AG04449 (cell line): ENCODE measurements at places on chromosomes 7 and 10.

GRCh38 chr7:158782761-158783401 is 46.4 kb downstream of the ESYT2 start:
- no peak for DNase-seq

DNA sequence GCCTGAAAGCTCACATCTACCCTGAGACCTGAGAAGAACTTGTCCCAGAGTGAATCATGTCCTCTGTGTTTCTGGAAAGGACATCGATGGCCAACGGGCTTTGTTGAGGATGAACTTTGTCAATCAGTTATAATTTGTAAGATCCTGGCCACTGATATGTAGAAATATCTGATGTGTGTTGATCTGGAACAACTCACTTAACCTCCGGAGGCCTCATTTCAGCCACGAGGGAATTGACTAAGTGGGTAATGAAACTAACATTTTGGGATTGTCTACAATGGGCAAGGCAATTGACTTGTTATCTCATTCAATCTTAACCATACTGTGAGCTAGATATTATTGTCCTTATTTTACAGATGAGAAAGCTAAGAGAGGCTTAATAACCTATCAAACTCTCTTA is 468.1 kb upstream of the NRP1 start:
- DNase-seq, result no peak

GRCh38 chr10:27759483-27760272 is 14.1 kb upstream of the MKX start:
- no peak for DNase-seq

- DNase-seq, result no peak
These were observed 3.5 kb downstream of the MDFIC start for GRCh38 chr7:114925434-114925833.

DNA sequence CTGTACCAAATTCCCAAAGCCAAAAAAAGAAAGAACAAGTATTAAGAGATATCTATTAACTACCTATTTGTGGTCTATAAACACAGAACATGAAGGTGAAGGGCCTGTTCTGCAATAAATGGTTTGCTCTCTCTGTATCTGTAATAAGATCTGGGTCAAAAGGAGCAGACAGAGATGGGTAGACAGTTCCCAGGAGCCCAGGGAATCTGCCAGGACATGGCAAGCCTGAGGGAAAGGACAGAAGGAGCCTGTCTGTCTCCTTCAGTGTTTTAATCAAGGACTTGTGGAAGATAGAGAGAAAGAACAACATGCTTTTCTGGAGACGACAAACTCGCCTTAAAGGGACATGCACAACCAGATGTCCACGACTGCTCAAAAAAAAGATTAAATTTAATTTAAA is 165.7 kb downstream of the ELMO1 start:
- no peak for DNase-seq

GRCh38 chr10:125370578-125370977 is 210.2 kb upstream of the CTBP2 start:
- DNase-seq, result no peak

GRCh38 chr10:44388641-44389040 is 3.7 kb upstream of the CXCL12 start:
- DNase-seq, result no peak

- DNase-seq, result no peak
These were observed 25.0 kb downstream of the CACUL1 start for GRCh38 chr10:118729641-118730258.

GRCh38 chr7:95511716-95512260 is 26.0 kb downstream of the ASB4 start:
- DNase-seq, result no peak

DNA sequence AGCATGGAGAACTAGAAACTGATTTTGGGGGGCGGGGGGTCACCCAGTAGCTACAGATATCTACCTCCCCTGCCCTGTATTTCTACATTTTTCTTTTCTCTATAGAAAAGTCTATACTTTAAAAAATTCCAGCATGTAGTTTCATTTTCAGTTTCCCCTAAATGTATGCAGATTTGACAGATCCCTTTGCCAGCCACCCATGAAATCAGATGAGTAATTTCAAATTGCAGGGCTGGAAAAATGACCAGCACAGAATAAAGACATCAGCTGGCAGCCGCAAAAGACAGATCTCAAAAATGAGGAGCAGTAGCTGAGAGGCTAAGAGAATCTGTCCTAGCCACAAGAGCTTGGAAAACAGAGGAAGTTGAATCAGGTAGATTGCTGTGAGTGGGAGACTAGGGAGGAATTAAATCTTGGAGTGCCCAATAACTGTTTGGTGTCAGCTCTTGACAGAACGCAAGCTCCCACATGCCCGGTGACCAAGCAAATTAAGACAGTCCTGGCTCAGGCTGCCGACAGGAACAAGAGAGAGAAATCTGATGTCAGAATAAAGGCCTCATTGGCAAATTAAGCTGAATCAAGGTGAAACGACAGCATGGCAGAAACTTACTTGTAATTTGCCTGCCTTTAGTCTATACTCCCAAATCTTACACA is 24.5 kb downstream of the ADRB1 start:
- DNase-seq, result no peak

GRCh38 chr7:63054191-63054661 is 944.4 kb upstream of the ZNF722 start:
- DNase-seq, result no peak

DNA sequence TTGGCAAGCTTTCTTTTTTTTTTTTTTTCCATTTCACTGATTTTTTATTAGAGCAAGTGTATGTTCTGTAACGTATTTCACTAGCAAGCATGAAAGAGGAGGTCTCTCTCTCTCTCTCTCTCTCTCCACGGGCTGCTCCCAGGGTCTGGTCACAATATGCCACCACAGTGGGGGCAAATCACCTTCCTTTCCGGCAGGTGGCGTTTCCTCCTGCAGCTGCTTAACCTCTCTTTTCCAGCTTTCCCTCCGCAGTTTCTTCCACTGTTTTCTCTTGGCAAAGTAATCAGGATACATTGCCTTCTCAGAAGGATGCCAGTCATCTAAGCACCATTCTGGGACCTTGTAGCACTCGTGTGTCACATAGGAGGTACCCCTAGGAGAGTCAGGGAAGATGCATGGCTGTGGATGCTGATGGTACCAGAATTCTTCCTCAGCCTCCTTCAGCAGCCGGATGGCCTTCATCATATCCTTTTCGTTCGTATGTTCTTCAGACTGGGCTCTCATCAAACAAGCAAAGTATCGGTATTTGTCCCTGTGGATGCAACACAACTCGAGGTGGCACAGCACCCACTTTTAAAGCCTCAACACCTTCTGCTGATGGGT is 197.3 kb upstream of the PODXL start:
- no peak for DNase-seq

DNA sequence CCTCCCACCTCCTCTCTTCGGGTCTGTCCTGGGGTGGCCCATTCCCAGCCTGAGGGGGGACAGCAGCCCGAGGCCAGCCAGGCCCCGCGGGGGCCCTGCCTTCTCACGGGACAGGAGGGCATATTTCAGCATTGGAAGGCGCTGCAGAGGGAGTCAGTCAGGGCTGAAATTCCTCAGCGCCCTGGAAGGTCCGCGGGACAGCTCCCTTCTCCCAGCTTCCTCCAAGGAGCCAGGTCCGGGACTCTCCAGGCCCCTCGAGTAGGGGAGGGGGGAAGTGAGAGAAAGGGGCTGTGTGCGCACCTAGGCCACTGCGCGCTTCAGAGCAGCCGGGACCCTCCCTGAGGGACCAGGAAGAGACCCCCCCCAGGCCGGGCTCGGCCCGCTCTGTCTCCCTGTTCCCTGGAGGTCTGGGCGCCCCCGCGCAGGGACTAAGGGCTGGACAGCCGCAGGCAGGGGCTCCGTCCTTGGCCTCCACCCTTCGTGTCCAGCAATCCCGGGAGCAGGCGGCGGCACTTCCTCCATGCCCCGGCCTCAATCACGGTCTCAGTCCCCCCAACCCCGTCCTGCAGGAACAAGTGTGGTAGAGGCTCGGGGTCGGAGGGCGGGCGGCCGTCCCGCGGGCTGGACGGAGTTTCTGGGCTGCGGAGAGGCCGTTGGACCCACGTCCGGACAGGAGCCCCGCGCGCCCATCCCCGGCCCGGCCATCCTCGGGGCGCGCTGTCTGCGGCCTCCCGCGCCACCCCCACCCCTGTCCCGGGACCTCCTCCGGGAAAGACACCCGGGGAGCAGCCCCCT is 6.0 kb upstream of the ELFN1 start:
- no peak for DNase-seq
